ENCODE measurements at places on chromosomes 12 and 14.

- no peak for DNase-seq
These were observed 585.5 kb upstream of the ATXN7L3B start for GRCh38 chr12:73951956-73952703.

GRCh38 chr14:72863216-72864006, 30.5 kb downstream of the DPF3 start:
- no peak for DNase-seq

DNA sequence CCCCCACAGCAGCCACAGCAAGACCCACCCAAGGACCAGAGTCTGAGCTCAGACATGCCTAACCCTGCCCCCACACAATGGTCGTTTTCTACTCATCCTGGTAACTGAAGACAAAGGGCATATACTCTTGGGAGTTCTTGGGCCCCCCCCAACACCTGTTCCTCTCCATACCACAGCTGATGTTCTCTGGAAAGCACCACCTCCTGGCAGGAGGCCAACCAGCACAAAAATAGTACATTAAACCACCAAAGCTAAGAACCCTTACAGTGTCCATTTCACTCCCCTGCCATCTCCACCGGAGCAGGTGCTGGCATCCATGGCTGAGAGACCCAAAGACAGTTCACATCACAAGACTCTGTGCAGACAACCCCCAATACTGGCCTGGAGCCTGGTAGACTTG, 80.6 kb upstream of the DAAM1 start:
- no peak for DNase-seq

GRCh38 chr12:109541413-109541726, 31.9 kb downstream of the MMAB start:
- no peak for DNase-seq

DNA sequence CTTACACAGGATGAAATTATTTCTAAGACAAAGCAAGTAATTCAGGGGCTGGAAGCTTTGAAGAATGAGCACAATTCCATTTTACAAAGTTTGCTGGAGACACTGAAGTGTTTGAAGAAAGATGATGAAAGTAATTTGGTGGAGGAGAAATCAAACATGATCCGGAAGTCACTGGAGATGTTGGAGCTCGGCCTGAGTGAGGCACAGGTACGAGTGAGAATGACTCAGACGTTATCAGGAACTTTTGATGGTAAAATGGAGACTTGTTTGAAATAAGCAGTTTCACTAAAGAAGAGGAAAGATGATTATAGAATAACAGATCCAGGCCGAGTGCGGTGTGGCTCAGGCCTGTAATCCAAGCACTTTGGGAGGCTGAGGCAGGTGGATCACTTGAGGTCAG, 25.6 kb downstream of the KLC1 start:
- DNase-seq = no peak

GRCh38 chr12:39065455-39065854, 160.1 kb upstream of the CPNE8 start:
- DNase-seq = no peak

DNA sequence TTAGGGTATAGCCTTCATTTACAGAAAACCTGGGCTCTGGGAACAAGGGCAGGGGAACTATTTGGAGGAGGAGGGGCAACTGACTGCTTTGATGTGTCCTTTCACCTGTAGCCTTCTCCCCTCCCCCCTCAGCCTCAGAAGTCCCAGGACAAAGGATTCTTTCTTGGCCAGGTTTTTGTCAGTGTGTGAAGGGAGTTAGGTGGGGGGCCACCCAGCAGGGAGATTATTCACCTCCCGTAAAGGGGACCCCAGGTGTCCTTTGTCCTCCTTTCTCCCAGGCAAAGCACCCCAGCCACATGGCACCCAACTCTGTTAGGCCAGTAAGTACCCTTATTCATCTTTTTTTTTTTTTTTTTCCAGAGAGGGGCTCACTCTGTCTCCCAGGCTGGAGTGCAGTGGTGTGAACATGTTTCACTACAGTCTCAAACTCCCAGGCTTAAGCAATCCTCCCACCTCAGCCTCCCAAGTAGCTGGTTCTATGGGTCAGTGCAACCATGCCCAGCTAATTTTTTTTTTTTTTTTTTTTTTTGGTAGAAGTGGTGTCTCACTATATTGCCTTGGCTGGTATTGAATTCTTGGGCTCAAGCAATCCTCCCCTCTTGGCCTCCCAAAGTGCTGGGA, 723 bp upstream of the NFE2 start:
- DNase-seq = no peak

GRCh38 chr12:3987571-3987970, 114.4 kb upstream of the PARP11 start:
- no peak for DNase-seq

- no peak for DNase-seq
These were observed 20.6 kb upstream of the EML1 start for GRCh38 chr14:99772371-99773283.

GRCh38 chr12:58425481-58426392, 484.4 kb downstream of the ATP23 start:
- DNase-seq = no peak

DNA sequence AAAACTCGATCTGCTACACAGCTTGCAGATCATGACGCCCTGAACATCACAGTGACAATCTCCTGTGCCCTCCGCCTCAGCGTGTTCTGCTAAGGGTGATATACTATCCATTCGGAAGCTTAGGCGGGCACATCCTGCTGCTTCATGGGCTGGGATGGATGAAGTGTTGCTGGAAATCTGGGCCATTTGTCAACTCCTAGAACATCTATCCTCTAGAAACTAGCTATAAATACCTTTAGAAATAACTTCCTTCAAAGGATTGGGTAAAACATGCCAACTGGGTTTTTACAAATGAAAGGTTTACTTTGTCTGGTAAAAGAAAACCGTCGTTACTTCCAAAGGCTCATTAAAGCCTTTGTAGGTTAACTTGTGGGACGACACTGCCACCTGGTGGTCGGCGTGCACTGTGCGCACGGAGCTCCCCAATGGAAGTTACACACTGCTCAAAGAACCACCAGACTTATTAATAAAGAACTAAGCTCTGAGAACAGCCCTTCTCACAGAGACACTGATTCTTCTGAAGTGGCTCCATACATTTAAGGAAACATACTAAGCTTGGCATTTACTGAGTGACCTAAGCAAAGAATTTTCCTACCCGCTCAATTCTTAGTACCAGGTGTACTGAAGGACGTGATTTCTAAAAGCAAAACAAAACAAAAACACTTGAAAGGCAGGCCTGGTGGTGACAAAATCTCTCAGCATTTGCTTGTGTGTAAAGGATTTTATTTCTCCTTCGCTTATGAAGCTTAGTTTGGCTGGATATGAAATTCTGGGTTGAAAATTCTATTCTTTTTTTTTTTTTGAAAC, 21.6 kb upstream of the CACNA2D4 start:
- DNase-seq = peak; percentile 90
